ENCODE measurements at places on chromosomes 2 and 18. TPM values are rescaled to one million over a fixed set of nuclear protein-coding genes. Genes with fewer than 3 reads are reported as not detected.

Gene UGT1A5
- total RNA-seq, result not detected

Gene GPR45
- not detected for total RNA-seq

Gene MAL
- total RNA-seq, result not detected

Gene KLHL30
- total RNA-seq, result 5.2 TPM

Gene GALR1
- not detected for total RNA-seq

Gene CAVIN2
- total RNA-seq, result 26.8 TPM

Gene CCDC150
- total RNA-seq, result 3.0 TPM

Gene TMEM247
- total RNA-seq, result not detected

Gene ANTXR1
- total RNA-seq, result 89.3 TPM

Gene EN1
- 0.91 TPM for total RNA-seq

Gene TUBA3E
- total RNA-seq, result not detected

Gene UGT1A8
- total RNA-seq, result not detected

Gene SERPINB10
- not detected for total RNA-seq

Gene SDC1
- total RNA-seq, result 44.3 TPM

Gene DSC3
- total RNA-seq, result 0.46 TPM

Gene HNRNPLL
- 40.3 TPM for total RNA-seq

Gene PROKR1
- total RNA-seq, result not detected

Gene COPS8
- total RNA-seq, result 87.4 TPM

Gene VAMP8
- total RNA-seq, result 0.33 TPM

Gene ASB18
- total RNA-seq, result not detected

Gene STARD6
- not detected for total RNA-seq

Gene GKN1
- total RNA-seq, result not detected

Gene CCDC85A
- 0.13 TPM for total RNA-seq

Gene TDRD15
- not detected for total RNA-seq

Gene RAB10
- 130 TPM for total RNA-seq

Gene SCYGR7
- total RNA-seq, result not detected

Gene LYPD1
- 12.8 TPM for total RNA-seq

Gene SMCHD1
- total RNA-seq, result 71.2 TPM

Gene LRRTM1
- not detected for total RNA-seq

Gene CARF
- total RNA-seq, result 6.5 TPM

Gene MALL
- total RNA-seq, result 48.5 TPM

Gene HOXD3
- total RNA-seq, result 0.26 TPM

Gene HTR2B
- total RNA-seq, result 37.3 TPM

Gene KIF5C
- 0.10 TPM for total RNA-seq

Gene FBXO48
- 0.39 TPM for total RNA-seq

Gene PARD3B
- total RNA-seq, result 13.6 TPM

Gene SULT1C4
- 0.17 TPM for total RNA-seq

Gene NAT8
- total RNA-seq, result not detected

Gene TLX2
- not detected for total RNA-seq

Gene ST8SIA5
- total RNA-seq, result not detected

Gene AQP12A
- not detected for total RNA-seq

Gene STEAP3
- 18.4 TPM for total RNA-seq
